Left colon (tissue), 2 donors: ENCODE measurements at places on chromosomes 11 and 22.
A peak's percentile ranks its signal among the peaks of the same experiment; 100 is the strongest.

GRCh38 chr11:1783725-1784529 lies 20.2 kb upstream of the CTSD start:
- DNase-seq, result no peak

- DNase-seq, result no peak
Measured at GRCh38 chr22:45896964-45897538, 79.9 kb downstream of the WNT7B start.

GRCh38 chr11:134761926-134762247 lies 349.8 kb upstream of the B3GAT1 start:
- DNase-seq, result no peak

GRCh38 chr11:65112546-65113360 lies 1.1 kb downstream of the TM7SF2 start:
- DNase-seq, result peak; percentile 84

- no peak for DNase-seq
Measured at GRCh38 chr11:84799112-84799511, 828.0 kb downstream of the DLG2 start.

- DNase-seq, result no peak
Measured at GRCh38 chr11:67309166-67309565, 5.8 kb downstream of the SSH3 start.

DNA sequence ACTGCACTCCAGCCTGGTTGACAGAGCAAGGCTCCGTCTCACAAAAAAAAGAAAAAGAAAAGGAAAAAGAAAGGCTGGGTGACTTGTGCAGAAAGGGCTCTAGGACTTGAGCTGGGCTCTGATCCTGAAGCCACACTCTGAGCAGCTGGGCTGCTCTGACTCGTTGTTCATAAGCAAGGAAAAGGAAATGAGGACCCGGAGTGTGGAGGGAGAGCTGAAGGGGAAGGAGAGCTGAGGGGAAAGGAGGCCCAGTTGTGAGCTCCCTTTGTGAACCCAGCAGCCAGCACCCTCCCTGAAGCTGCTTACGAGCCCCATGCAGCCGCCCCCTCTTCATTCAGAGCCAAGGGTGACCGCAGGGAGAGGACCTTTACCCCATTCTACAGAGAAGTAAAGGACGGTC lies 12.3 kb upstream of the SH3BP1 start:
- no peak for DNase-seq

DNA sequence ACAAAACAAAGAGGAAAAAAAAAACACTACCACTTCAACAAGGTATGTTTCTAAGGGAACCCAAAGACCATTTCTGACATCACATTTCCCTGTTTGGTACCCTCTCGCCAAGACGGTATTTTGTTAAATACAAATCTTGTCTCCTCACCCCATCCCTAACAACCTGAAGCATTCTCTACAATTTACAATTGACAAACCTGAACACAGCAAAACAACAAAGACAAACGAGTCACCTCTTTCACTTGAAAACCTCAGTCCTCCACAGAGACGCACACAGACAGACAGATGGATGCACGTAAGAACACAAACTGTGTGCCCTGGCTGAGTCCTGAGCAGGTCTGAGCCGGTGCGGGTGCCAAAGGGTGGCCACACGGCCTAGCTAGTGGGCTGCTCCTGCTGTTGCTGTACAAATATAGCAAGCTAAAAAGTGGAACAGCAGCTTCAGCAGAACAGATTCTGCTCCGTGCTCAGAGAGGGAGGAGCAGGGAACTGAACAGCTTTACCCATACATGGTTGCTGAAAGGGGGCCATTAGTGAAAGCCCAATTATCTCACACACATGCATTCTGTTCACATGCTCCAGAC lies 28.5 kb downstream of the CELF1 start:
- DNase-seq, result no peak

GRCh38 chr22:50696799-50697561 lies 24.4 kb downstream of the SHANK3 start:
- DNase-seq, result no peak

GRCh38 chr22:37757663-37758062 lies 50.1 kb upstream of the GCAT start:
- DNase-seq, result no peak

DNA sequence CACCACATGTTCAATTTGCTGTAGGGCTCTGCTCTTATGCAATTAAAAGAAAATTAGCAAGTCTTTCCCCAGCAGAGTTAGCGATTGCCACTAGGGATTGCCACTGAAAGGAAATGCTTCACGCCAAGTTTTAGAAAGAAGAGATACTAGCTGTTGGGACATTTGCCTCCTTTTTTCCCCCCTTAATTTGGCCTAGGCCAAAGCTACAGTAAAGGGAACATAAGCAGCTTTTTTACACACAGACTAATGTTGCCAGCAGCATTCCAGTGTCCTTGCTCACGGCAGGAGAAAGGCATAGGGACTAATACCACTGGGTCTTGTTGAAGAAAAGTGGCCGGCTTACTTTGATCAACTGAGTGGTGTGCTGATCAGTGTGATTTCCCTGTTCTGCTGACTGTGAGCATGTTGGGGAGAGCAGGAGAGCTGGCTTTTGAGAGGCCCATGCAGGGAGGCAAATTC lies 71.2 kb downstream of the PHF21A start:
- DNase-seq, result no peak

- DNase-seq, result no peak
Measured at GRCh38 chr11:117366875-117367274, 39.2 kb downstream of the CEP164 start.
